ENCODE measurements at places on chromosomes 5 and 9.

GRCh38 chr9:111839987-111840386, 45.2 kb upstream of the SHOC1 start:
- DNase-seq, result no peak

- no peak for DNase-seq
Measured at GRCh38 chr9:98168941-98169488, 23.4 kb downstream of the CORO2A start.

- peak; percentile 67 for DNase-seq
Measured at GRCh38 chr9:19946441-19947109, 157.7 kb upstream of the SLC24A2 start.

- no peak for DNase-seq
Measured at GRCh38 chr5:173963182-173963838, 25.7 kb upstream of the C5orf47 start.

DNA sequence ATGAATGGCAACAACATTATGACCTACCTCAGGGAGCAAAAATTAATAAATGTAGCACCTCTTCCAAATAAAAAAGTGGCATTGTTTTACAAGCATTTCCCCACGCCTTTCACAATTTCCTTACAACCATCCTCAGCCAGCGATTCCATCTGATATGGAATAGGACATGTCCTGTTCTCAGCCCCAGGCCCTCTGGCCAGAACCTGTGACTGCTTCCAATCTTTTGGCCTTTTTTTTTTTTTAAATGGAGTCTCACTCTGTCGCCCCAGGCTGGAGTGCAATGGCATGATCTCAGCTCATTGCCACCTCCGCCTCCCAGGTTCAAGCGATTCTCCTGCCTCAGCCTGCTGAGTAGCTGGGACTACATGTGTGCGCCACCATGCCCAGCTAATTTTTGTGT, 16.8 kb upstream of the WNK2 start:
- no peak for DNase-seq

DNA sequence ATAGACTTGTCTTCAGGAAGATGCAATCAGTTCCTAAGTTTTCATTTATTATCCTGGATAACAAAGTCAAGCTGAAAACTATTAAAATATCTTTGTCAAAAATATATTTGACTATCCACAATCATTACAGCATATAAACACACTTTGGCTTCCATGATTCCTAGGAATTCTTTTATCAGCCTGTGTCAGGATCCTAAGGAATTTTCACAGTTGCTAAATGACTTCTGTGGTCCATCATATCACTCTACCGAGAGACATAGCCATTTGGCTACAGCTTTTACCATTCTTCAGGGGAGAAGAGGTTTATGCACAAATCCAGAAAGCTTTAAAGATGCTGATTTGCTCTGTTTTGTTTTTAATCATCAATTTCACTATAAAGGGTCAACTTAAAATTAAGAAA, 128.3 kb downstream of the MLLT3 start:
- DNase-seq, result no peak

- no peak for DNase-seq
Measured at GRCh38 chr9:10843151-10843550, 230.3 kb upstream of the PTPRD start.

DNA sequence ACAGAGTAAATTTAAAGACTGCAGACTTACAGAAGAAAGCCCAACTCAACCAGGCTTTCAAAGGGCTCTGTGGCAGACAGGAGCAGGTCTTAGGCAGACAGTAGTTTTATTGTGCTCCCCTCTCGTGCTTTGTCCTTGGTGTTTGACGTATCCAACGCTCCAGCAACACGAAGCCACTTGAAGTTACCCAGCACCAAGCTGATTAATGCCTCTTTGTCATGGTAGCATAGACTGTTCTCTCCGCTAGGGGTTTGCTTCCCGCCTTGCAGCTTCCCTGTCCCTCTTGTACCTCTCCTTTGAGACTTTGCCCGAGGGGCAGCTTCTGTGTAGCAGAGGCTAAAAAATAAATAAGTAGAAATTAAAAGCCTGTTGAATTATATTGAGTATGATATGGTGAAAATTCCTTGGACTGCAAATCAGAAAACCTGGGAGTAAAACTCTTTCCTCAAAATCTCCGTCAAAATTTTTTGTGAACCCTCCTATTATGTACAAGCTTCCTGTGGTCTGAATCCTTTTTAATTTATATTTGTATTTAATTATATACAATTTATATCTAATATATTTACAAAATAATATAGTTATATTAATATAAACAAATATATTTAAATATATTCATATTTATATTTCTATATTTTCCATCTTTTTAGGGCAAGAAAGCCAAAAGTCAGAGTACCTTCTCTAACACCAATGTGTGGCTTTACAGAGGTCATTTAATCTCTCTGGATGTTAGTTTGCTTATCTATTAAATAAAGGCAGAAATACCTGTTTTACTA, 405.4 kb downstream of the DMAC1 start:
- DNase-seq, result peak; percentile 61

DNA sequence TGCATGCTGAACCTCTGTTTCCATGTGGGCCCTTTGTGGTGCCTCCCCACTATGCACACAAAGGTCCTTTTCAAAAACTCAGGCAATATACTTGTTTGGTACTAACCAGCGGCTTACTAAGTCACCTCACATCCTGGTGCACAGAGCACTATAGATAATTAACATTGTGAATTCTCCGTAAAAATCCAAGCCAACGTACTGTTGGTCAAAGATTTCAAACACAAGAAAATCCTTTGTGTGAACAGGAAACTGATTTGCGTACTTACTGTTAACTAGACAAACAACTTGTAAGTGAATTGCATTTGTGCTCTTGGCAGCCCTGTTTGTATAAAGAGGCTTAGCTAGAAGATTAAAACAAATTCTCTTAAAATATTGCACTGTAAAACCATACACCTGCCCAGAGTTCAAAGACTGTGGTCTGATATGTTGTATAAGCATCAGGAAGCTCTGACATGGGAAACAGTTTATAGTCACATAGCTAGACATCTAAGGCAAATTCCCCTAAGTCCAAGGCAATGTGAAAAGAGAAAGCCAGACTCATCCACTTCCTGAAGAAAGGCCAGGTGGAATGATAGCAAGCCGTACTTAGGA, 125.0 kb upstream of the SLC12A2 start:
- DNase-seq, result peak; percentile 5
